Mesothelial cell of epicardium (in vitro differentiated cells): ENCODE measurements at places on chromosomes 5 and 9.

DNA sequence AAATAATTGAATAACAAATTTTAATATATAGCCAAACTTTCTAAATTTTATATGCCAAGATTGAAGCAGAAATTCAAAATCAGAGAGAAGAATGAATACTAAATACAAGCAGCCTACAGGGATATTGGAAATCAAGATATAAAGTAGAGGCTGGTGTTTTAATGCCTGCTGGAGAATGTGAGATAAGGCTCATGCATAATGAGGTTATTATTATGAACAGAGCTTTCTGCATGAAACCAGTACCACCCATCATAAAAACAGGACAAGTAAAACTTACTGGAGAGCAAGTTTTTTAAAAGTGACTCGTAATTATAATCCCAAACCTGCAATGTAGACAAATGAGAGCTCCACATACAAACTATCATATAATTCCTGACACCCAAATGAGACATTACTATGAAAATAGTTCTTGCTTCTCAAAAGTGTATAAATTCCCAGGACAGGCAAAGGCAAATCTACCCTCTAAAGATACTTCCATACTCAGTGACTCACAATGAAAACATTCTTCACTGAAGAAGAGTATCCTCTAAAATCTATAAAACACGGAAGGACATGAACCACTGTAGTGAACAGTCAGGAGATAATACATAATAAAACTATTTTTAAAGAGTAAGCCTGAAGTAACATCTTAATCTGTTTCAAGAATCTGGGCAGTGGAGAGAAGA is 532.0 kb upstream of the GRAMD2B start:
- DNase-seq: no peak

DNA sequence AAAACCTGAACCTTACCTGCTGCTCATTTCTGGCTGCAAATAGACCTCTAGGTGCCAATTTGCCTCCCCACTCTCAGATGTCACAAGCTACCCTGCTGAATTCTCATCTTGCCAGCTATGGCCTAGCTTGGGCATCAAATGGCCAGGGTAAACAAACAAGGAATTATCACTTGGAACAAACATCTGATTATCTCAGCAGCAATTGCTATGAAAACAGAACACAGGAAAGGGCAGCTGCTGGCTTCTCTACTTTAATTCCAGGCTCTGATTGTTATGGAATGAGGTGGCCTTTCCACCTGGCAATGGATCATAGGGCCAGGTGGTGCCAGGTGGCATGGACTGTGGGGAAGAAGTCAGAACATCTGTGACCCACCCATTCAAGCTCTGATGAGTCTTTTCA is 505.1 kb downstream of the TLR4 start:
- DNase-seq: no peak

GRCh38 chr9:38359689-38360385 is 32.7 kb upstream of the ALDH1B1 start:
- no peak for DNase-seq

DNA sequence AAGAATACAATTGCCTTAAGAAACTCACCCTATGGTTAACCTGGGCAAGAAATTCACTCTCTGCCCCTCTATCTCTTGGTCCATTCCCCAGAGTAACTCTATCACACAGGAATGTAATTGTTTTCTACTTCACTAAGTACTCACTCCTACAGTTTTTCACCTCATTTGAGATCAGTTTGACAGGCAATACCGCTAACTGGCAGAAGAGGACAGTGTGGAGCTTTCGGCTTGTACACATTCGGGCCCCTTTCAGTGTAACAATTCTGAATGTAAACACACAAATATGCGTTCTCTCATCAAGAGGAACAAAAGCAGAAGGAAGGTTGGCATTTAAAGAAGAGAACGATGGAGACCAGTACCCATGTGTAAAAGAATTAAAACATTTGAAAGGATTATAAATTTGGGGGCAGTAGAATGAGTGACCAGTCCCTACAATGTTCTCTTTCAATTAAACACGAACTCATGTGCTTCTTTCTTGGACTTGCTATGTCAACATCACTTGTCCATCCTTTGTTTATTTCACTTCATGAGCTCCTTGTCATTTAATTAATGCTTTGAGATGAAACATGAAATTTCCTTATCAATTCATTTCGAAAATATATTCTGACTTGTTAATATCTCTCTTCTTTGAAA is 188.5 kb upstream of the GRAMD2B start:
- DNase-seq: no peak

GRCh38 chr5:87389296-87390034 is 23.3 kb downstream of the CCNH start:
- DNase-seq: no peak

DNA sequence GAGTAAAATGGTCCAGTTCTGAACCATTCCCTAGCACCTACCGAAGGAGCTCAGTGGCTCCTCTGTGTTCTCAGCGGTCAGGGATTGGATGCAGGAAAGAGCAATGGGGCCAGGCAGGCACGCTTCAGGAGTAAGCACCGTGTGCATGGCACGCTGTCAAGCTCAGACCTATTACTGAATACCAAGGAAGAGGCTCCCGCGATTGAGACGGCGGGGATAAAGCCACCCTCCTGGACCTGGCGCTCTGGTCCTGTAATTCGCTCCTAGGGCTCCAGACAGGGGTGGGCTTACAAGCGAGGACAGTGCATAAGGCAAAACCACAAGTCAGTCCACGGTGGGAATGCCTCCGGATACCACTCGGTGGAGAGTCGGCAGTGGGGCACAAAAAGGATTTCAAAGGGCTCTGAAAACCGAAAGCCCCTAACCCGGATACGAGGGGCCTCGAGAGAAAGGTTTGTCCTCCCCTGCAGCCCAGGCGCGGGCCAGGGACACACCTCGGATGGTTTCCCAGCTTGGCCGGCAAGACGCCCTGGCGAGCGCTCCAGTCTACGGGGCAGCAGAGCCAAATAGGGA is 988 bp downstream of the OXCT1 start:
- DNase-seq: peak; percentile 45

DNA sequence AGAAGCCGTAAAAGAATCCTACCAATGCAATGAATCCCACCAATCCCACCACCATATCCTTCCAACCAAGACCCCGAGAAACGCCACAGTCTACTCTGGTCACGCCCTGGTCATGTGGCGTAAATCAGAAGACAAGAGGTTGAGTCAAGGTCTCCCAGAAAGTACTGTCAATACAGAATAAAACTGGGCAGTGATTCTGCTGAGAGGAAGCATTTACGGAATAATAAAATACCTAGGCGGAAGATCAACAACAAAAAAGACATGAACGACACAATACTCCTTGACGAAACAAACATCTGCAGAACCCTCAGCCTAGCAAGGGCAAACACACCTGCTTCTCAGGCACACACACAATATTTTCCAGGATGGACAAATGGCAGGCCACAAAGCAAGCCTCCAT is 62.8 kb downstream of the GOLM1 start:
- no peak for DNase-seq

DNA sequence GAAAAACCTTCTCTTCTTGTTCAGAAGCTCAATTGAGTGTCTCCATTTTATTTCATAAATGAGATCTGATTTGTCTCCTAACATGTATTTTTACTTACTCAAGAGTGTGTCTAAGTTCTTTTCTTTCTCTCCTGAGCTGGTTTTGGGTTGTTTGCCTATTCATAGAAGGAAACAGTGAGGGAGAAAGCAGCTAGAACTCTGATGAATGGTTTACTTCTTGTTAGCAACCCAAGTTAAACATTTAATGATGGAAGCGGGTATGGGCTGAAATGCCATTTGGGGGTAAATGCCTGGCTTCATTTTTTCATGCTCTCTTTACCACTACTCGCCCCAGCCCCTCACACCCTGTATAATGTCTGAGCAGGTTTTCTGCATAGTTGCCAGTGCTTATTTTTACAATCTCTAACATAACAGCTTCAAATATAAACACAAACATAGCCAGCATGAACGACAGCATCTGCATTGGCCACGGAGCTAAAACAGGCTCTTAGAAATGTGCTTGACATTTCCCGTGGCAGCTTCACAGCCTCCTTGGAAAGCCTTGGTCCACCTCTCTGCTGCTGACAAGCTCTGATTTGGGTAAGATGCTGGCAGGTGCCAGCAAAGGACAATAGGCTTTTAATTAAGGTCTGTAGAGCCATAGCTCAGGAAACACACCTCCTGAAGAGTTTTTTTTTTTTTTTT is 321.1 kb downstream of the ARHGEF28 start:
- no peak for DNase-seq

GRCh38 chr9:131838530-131839280 is 98.8 kb upstream of the RAPGEF1 start:
- DNase-seq: no peak

GRCh38 chr9:126424511-126424910 is 97.9 kb downstream of the MVB12B start:
- no peak for DNase-seq

GRCh38 chr5:37121465-37121864 is 127.7 kb downstream of the CPLANE1 start:
- no peak for DNase-seq

DNA sequence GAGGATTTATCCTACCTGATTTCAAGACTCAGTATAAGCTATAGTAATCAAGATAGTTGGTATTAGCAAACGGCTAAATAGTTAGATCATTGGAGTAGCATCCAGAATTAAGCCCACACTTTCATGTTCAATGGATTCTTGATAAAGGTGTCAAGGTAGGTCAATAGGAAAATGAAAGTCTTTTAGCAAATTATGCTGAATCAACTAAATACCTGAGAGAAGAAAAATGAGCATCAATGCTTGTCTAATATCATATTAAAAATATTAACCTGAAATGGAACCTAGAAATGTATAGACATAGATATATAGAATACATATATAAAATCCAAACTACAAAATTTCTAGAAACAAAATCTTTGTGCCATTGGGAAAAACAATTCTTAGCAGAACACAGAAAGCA is 685.6 kb downstream of the DTWD2 start:
- DNase-seq: no peak

GRCh38 chr9:114898741-114899140 is 31.6 kb downstream of the TNFSF8 start:
- no peak for DNase-seq

DNA sequence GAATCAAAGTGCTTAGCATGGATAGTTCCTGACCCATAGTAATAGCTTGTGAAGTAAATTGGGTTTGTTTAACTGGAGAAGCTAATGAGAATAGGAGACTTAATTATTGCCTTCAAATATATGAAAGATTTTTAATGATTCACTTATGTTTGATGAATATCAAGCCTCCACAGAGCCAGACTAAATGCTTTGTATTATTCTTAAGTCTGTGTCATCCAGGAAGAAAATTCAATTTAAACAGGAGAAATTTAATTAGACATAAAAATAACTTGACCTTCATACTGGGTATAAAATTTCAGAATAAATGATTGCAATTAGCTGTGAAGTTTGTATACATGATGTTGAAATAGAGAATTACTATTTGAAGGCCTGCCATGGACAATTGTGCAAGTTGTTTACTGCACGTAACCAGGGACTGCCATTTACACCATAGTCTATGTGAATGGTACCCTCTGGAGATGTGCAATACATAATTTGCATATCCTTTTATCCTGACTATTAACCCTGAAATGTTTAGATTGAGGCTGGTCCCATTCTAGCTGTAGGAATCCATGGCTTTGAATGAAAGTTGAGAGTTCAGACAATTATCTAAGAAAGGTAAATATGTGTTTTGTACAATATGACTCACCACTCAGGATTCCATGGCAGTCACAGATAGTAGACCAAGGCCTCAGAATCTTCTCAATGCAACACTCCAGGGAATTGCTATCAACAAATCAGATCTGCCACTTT is 133.5 kb upstream of the IL12B start:
- no peak for DNase-seq

GRCh38 chr9:35797311-35798109 is 6.1 kb downstream of the NPR2 start:
- DNase-seq: no peak

- no peak for DNase-seq
Measured at GRCh38 chr9:125767349-125767748, 20.2 kb downstream of the PBX3 start.

DNA sequence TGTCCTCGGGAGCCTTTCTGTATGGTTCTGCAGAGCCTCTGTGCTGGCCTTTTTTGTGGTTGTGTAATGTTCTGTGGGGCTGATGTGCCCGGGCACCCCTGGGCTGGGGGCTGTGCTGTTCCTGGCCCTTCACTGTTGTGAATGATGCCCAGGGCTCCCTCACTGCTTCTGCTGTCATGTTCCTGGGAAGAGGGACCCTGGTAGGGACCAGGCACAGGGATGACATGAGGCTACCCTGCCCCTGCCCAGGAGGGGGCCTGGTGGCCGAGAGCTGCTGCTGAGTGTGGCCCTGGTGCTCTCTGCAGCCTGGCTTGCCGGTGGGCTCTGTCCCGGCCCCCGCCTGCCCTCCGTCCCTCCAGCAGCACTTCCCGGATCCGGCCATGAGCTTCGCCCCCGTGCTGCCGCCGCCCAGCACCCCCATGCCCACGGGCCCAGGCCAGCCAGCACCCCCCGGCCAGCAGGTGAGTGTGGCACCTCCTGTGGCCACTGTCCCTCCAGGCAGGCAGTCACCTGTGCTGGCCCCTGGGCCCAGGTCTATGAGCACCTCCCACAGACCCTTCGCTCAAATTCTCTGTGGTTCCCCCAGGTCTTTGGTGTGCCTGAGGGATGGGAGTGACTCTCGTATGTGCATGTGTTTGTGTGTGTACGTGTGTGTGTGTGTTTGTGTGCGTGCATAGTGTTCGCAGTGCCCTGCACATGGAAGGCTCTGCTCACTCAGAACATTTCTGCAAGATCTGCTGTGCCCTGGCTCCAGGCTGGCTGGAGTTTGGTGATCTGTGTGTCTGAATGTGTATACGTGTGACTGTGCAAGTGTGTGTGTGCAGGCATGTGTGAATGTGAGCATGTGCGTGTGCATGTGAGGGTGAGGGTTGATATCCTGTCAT is 72.3 kb downstream of the WNK2 start:
- DNase-seq: peak; percentile 32

GRCh38 chr9:109245310-109245897 is 75.5 kb downstream of the EPB41L4B start:
- DNase-seq: no peak

DNA sequence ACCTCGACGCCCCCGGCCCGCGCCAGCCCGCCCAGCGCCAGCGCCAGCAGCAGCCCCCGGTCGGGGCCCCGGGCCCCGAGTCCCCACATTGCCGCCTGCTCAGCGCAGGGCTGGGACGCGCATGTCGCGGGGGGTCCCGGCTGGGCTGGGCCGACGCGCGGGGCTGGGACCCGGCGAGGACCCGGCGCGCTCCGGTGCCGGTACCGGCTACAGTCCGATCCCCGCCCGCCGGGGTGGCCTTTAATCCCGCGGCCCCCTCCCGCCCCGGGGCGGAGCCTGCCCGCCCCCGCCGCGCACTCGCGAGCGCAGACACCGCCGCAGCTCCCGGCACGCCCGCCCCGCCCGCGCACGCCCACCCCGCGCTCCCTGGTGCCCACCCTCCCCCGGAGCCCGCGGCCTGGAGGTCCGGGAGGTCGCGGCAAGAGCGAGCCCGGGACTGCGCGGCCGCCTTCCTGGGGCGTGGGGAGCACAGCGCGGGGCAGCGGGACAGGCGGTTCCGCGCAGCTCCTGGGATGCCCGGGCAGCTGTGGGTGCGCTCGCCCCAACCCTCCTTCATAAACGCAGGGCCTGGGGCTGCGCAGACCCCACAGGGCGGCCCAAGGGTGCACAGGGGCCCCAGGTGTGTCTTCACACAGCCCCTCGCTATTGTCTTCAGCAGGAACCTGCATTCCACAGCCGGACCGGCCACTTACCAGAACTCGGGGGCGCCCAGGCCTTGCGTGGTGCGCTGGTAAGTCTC is at the start of gene SLC9A3:
Gene SLC9A3, minus strand, starts transcription at position 216 of the 739 bp plus-strand sequence.
- DNase-seq: no peak
